Fibroblast of villous mesenchyme (primary cell): ENCODE measurements at places on chromosomes 2 and 18. TPM values are rescaled to one million over a fixed set of nuclear protein-coding genes. Genes with fewer than 3 reads are reported as not detected.

GRCh38 chr18:26650310-26651268, 102.2 kb upstream of the KCTD1 start:
- DNase-seq = no peak

DNA sequence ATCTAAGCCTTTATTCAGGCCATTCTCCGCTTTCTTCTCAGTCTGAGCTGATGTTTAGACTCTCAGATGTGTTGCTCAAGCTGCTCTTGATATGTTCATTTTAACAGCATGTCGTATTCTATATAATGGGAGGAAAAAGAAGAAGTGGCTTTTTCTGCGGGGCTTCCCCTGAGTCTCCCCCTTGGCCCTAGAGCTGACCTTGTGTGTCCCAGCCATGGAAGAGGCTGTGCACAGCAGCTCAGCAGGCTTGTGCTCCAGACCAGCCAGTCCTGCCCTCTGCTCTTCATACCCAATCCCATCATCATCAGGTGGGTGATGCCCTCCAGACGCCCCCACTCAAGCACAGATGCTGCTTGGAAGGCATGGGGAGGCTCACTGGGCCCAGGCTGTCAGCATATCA, 155.1 kb upstream of the CELF4 start:
- DNase-seq = no peak

The KRTCAP3 gene
- total RNA-seq = not detected in 2 replicates

The RBM44 gene
- total RNA-seq = 0.43 and 0.97 TPM in 2 replicates

The PDCD1 gene
- not detected in 2 replicates for total RNA-seq
